Activated naive CD4-positive, alpha-beta T cell (primary cell): ENCODE measurements at places on chromosomes 11 and 22.

GRCh38 chr11:43585877-43586608 is 94.5 kb upstream of the HSD17B12 start:
- no peak for DNase-seq

- DNase-seq: no peak
Measured at GRCh38 chr11:77422687-77423086, 51.2 kb downstream of the PAK1 start.

- DNase-seq: no peak
Measured at GRCh38 chr11:73991471-73992006, 8.9 kb upstream of the UCP2 start.

- DNase-seq: peak; percentile 49
Measured at GRCh38 chr22:19941365-19942082, at the start of the genes COMT and TXNRD2. Gene COMT (plus strand): TSS chr22:19941772. CDS start chr22:19962527, 20,755 bp downstream. Gene TXNRD2 (minus strand): TSS chr22:19941818. CDS start chr22:19941803, 15 bp downstream.

GRCh38 chr22:44449683-44450425 is 48.2 kb downstream of the RTL6 start:
- no peak for DNase-seq

GRCh38 chr11:132904091-132904490 is 628.2 kb downstream of the OPCML start:
- no peak for DNase-seq

- DNase-seq: no peak
Measured at GRCh38 chr11:35780951-35781860, 118.6 kb downstream of the TRIM44 start.

DNA sequence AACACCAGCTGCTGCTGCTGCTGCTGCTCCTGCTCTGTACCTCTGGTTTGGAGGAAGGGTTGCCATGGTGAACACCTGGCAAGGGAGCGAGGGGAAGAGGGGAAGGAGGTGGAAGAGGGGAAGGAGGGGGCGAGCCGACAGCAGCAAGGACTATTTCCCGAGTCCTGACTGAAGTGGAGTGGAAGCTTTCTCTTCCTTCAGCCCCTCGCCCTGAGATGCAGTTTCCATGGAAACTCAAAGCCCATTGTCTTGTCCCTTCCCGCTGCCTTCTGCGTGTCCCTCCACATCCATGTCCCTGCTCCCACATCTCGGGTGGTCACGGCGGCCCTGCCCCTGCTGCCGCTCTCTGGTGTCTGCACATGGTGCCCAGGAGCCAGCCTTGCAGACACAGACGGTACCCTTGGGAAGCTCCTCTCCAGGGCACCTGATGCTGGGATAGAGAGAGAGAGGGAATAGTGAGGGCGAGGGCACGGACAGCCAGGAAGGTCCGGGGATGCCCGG is 28.6 kb downstream of the FAM83F start:
- DNase-seq: no peak

- no peak for DNase-seq
Measured at GRCh38 chr11:128705124-128705920, 11.4 kb downstream of the FLI1 start.

DNA sequence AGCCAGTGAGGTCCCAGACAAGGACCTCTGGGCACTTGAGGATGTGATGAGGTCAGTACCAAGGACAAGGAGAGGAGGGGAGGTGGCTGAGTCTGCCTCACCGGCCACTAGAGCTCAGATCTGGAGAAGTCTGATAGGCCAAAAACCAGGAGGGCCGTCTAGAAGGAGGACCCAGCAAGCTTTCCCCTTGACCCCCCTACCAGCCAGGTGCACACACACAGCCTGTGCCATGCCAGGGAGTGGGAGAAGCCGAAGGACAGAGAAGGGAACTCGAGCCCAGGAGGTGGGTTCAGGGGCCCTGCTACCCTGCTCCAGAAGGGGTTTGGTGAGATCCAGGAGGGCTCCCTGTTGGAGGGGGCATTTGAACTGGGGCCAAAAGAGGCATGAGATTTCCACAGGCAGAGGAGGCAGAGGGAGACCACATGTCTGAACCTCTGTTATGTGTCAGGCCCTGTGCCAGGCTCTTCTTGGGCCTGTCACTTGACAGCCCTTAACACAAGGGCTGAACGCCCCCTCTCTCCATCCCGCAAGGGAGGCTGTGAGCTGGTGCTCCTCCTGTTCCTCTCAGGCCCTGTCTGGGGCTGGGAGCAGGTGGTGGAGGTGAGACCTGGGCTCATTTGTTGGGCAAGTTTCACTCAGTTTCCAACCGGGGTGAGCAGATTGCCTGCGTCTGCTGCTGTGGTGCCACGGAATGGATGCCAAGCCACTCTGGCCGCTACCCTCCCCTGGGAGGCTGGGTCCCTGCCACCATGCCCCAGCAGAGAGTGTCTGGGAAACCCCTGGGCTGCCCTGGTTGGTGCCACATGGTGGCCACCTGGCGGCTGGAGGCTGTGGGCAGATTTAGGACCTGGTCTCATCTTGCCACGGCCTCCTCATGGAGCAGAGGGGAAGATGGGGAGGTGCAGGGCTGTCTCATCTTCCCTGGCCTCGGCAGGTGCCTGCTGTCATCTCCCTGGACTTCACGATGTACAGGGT is 65.2 kb downstream of the MPPED1 start:
- no peak for DNase-seq

DNA sequence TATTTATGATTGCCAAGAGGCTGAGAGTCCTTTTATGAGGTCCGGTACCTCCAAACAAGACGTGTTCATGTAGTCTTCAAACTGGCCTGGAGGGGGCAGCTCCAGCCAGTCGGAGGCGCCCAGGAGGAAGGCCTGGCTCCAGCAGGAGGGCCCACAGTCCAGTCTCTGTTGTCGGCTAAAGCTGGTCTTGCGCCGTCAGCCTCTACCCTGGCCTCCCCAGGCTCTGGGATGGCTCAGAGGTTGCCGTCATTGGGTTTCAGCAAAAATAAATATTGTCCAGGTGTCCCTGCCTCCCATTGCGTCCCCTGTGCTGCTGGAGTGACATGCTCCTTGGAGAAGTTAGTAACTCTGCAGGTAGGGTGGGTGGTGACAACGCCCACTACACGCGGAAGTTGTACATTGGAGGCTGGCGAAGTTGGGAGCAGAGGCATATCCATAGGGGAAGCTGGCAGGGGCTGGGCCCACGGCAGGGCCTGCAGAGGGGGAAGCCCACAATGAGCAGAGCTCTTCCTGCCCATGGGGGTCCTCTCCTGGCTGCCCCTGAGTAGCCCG is 1.0 kb upstream of the SLC25A1 start:
- no peak for DNase-seq

DNA sequence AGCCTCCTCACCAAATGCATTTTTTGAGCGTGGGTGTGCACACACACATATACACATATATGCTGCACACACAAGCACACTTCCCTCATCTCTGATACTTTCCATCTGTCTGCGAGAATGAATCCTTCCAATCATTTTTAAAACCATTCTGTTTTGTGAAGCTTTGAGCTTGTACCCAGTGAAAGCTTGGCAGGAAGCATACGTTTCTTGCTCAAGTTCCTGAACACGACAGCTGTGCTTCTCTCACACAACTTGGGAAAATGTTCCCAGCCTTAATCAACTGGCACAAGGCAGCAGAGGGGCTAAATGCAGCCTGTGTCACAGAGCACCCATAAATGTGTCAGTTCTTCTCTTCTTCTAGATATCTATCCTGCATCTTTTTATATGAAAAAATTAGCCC is 524.0 kb upstream of the KIRREL3 start:
- DNase-seq: no peak

- DNase-seq: no peak
Measured at GRCh38 chr22:20783844-20784723, 10.2 kb downstream of the SERPIND1 start.

DNA sequence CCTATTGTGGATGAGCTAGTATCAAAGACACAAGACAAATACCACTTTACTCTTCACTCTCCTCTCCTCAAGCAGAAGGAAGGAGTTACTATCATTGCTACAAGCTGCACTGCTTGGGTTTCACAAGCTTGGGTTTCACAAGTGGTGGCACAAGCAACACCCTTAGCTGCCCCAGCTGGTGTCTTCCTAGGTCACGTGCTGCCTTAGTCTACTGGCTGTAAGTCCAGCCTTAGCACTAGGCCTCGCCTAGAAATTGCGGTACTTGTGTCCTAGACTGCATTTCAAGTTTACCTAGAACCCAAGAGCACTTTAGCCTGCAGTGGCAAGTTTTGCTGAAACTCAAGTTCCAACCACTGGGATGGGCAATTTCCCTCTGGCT is 86.6 kb downstream of the EHF start:
- DNase-seq: no peak

- no peak for DNase-seq
Measured at GRCh38 chr22:39234472-39234787, 10.4 kb downstream of the PDGFB start.

GRCh38 chr11:59172345-59173079 is 580 bp downstream of the DTX4 start:
- DNase-seq: no peak

GRCh38 chr11:47918882-47919495 is 61.4 kb upstream of the PTPRJ start:
- no peak for DNase-seq

- no peak for DNase-seq
Measured at GRCh38 chr11:70076461-70076931, 1.6 kb upstream of the ANO1 start.

- no peak for DNase-seq
Measured at GRCh38 chr22:44108076-44108475, 72.6 kb upstream of the PARVG start.

DNA sequence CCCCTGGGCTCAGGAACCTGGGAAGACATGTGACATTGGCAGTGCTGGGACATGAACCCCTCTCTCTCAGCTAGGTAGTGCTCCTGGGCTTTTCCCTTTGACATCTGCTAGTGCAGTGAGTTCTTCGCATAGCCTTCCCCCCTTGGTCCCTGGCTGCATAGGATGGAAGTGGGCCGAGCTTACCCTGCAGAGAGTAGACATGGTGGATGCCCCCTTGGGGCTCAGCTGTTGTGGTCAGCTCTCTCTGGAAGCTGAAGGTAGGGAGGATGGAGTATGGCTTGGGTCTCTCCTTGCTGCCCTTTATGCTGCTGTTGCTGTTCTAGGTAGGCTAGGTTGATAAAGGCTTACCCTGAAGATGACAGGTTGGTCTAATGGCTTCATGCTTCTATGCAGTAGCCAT is 92.1 kb downstream of the ZBTB16 start:
- DNase-seq: no peak

GRCh38 chr11:130622141-130622542 is 173.7 kb downstream of the ADAMTS15 start:
- DNase-seq: no peak

GRCh38 chr22:25626624-25626990 is 62.1 kb downstream of the GRK3 start:
- DNase-seq: no peak

DNA sequence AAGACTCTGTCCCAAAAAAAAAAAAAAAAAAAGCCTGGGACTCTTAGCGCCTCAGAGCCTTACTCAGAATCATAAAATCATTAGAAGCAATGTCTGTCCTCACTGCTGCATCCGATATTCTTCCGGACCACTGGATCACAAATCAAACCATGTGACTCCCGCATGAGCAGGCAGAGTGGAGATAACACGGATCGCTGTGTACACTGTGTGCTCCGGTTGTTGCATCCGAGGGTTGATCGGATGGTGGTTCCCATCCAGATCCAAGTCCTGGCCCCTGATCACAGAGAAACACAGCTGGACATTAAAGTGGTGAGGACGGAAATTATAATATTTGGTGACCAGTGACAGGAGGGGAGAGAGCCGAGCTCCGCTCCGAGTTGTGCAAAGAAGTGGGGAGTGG is 9.7 kb upstream of the TXNRD2 start:
- DNase-seq: no peak

DNA sequence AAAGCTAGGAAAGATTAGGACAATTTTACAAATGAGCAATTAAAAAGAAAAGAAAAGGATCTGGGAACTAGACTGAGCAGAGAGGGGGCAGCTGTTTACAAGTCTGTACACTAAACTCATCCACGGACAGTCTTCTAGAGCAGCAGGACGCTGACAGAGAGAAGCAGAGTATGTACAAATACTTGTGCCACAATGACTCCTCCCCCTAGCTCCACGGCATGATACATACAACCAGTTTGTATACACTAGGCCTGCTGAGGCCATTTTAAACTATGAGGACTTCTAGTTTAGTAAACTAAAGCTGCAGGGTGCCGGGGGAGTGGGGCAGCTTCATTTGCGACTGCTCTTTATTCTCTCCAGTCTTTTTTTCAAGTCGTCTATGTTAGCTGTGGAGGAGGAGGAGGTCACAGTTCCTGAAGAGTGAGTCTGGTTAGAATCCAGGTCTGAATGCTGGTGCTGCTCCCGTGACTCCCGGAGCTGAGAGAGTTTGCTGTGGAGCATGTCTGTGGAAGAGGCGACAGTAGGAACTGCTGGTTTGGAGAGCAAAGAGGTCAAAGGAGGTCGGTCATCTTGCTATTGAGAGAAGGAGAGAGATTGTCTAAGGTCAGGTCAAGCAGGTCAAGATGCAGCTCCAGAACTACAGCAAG is 24.8 kb downstream of the F2 start:
- DNase-seq: no peak

DNA sequence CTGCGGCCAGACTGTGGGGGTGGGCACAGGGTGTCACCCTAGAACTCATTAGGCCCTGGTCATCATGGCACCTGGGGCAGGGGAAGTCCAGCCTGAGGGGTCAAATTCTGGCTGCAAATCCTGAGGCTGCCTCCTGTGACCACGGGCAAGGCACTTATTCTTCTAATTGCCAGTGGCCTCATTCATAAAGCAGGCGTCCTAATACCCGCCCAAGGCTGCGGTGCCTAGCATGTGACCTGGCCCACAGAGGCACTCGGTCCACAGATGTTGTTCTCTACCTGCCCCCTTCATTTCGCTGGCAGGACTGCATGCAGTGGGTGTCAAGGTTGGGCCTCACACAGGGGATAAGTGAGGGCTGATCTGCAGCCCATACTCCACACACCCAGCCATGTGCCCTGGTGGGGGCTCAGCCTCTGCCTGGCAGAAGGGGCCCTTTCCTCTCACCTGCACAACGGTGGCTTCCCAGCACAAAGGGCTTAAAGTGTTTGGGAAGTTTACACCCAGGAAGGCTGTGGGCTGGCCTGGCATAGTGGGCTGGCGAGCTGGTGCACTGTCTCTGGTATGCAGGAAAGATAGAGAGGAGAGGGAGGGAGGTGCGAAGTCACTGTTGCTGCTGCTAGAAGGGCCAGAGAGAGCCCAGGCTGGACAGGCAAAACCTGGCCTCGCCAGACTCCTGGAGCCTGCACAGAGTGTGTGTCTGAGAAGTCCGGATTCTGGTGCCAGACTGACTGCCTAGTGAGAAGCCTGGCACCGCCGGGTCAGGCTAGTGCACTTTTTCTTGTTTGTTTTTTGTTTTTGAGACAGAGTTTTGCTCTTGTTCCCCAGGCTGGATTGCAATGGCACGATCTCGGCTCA is 3.2 kb downstream of the MPST start:
- DNase-seq: no peak

- no peak for DNase-seq
Measured at GRCh38 chr22:42816336-42816735, 40.7 kb downstream of the ARFGAP3 start.

GRCh38 chr11:69342588-69343330 is 48.8 kb downstream of the MYEOV start:
- no peak for DNase-seq
